ENCODE measurements at places on chromosomes 1 and 21.

DNA sequence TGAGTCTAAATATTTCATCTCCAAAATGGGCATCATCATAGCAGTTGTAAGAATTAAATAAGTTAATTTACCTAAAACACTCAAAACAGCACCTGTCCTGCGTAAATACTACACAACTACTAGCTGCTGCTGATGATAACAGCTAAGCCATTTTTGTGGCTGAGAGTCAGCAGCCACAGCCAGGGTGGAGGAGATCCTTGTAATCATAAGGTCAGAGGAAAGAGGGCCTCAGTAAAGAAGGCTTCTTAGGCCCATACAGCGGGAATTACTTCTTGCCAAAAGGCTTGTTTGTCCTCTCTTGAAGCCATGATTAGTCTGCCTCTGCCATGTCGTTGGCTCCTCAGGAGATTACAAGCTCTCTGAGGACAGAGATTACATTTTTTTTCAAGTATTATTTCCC is 245.0 kb downstream of the FGGY start:
- no peak for DNase-seq

GRCh38 chr1:15288173-15288926 is 41.3 kb downstream of the FHAD1 start:
- DNase-seq, result no peak

GRCh38 chr1:205208811-205209210 is 2.7 kb downstream of the DSTYK start:
- DNase-seq, result no peak

DNA sequence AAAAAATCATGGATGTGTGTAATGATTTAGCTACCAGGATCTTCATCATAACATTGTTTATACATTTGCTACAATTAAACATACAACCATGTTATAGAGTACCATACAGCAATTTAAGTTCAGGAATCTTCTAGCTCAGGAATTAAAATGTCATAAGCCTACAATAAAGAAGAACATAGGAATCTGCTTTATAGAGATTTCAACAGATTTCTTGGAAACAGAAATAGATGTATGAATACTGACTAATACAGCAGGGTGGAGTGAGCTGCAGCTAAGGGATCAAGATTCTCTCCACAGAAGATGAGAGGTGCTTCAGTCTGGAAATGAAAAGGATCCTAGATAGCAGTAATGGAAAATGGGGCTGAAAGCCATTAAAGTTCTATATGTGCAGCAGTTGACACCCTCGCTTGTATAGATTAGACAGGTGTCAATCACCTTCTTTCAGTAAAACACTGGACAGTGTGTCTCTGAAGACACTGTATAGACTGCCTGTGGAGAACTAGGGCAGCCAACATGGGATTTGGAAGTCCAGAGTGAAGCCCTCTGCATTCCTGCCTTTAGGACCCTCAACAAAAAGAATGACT is 73.9 kb downstream of the DNTTIP2 start:
- no peak for DNase-seq

DNA sequence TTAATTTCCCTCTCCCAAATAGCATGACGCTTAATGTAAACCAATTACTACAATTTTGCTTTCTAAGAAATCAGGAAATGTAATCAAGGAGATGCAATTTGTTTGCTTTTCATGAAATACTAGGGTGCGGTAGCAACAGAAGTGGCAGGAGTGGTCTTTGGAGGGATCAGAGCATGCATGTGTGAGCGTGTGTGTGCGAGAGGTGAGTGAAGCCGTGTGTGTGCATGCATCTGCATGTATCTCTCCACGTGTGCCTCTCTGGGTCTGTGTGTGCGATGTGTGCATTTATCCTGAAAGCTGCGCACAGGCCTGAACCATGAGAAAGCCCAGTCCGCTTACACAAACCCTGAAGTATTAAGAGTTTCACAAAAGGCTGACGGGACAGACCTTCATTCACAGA is 249.8 kb upstream of the C1orf174 start:
- DNase-seq, result no peak

- no peak for DNase-seq
Observed at GRCh38 chr1:46546210-46546609, 5.2 kb downstream of the KNCN start.

DNA sequence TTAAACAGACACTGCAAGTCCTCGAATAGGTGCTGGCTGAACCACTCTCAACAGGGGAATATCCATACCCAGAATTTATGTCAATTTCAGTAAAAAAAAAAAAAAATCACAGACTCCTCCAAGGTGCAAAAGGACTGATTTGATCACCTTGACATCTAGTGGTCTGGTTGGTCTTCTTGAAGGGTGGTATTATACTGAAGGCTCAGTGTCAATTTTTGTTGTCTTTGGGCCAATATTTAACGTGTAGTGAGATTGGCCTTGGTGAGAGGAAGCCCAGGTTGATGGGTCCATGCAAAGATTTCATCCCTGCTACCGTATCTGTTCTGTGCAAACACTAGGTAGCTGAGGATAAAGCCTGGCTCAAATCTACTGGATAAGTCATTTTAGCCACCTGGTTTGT is 4.0 kb upstream of the GBP5 start:
- no peak for DNase-seq

- DNase-seq, result peak; percentile 2
Observed at GRCh38 chr21:17550671-17551308, 37.9 kb downstream of the CXADR start.

Measured in stimulated activated CD4-positive, alpha-beta T cell treated with anti-CD3 and anti-CD28 coated beads, Interleukin-15, amount 100 ng/mL, for 24 hours (primary cell).